Kidney capillary endothelial cell (primary cell): ENCODE measurements at places on chromosomes 16 and 17.

DNA sequence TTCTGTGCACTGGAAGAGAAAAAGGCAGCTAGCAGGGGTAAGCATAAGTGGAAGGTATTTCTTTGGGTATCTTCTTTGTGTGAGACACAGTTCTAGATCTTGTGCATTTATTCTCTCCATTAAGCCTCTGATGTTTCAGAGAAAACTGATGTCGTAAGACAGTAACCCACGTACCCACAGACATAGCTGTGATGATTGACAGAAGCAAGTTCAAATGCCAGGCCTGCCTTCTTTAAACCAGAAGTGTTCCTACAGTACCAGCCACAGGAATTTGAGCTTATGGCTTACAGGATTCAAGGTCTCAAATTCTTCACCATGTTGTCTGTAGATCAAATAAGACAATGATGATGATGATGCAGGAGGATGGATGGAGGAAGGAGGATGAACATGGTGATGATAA is 161.4 kb upstream of the KCNJ16 start:
- no peak for DNase-seq

DNA sequence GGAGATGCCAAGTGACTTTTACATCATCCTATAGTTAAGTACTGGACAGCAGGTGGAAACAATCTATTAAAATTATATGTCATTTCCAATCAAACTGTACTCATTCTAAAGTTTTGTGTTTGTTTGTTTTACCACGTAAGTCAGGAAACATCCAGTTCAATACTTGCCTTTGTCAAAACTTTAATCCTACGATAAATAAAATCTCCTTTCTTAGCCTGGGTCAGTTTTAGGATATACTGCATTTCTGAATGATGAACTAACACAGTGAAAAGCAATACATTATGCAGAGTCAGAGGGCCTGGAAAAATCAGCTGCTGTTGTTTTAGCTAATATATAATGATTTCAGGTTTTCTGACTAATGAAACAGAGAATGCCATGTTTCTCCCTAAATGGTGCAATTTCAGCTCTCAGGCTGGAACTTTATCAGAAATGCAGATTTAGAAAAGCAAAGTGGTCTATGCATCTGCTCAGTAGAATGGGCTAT is 756.4 kb downstream of the CDH11 start:
- DNase-seq, result no peak

GRCh38 chr16:366476-366875 is 3.9 kb downstream of the MRPL28 start:
- no peak for DNase-seq

GRCh38 chr17:35763767-35764122 is 3.1 kb downstream of the C17orf50 start:
- DNase-seq, result no peak

GRCh38 chr17:66522591-66523272 is 220.3 kb downstream of the PRKCA start:
- DNase-seq, result no peak

GRCh38 chr16:89093602-89094251 is at the start of gene ACSF3:
TSS of gene ACSF3 (plus strand) at chr16:89093852. CDS start at chr16:89100682, 6,830 bp downstream.
- DNase-seq, result peak; percentile 46

GRCh38 chr17:34575182-34575581 is 4.2 kb upstream of the TMEM132E start:
- no peak for DNase-seq

- DNase-seq, result no peak
These were observed 16.4 kb upstream of the HERPUD1 start for GRCh38 chr16:56915336-56916119.

GRCh38 chr17:15257258-15257788 is 7.8 kb downstream of the PMP22 start:
- peak; percentile 82 for DNase-seq

DNA sequence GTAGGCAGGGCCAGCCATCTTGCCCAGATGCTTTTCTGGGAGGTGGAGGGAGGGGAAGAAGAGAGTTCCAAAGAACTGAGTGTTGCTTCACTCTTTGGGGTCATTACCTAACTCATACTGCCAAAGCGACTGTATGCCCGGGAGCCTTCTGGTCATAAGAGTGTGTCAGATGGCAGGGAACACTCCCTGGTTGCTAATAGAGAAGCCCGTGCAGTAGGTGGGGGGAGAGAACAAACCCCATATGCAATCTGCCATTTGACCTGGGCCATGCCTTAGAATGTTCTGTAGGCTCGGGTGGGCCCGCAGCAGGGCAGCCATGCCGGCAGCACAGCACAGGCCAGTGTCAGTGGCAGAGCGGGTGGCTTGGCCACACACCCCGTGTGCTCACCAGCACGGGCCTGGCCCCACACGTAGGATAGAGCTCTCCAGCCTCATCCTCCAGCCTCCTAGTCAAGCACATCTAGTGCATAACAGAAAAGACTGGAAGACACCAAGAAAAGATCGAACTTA is 120.5 kb downstream of the SOCS1 start:
- DNase-seq, result no peak

DNA sequence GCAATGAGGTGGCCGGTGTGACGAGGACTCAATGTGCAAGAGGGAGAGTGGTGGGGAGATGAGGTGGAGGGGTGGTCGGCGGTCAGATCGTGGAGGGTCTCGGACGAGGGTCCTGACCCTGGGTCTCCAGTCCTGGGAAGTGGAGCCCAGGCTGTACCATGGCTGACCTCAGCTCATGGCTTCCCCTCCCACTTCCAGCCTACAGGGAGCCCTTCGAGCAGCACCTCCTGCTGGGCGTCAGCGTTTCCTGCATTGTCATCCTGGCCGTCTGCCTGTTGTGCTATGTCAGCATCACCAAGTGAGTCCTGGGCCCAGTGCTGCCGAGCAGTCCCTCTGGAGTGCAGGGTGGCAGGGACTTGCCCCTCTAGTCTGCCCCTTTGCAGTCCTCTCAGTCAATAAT is 41.8 kb downstream of the IL4R start:
- no peak for DNase-seq

GRCh38 chr17:42287977-42288802 is at the start of gene STAT5A:
TSS of gene STAT5A (plus strand) at chr17:42288498. CDS start at chr17:42289412, 914 bp downstream.
- DNase-seq, result peak; percentile 75

DNA sequence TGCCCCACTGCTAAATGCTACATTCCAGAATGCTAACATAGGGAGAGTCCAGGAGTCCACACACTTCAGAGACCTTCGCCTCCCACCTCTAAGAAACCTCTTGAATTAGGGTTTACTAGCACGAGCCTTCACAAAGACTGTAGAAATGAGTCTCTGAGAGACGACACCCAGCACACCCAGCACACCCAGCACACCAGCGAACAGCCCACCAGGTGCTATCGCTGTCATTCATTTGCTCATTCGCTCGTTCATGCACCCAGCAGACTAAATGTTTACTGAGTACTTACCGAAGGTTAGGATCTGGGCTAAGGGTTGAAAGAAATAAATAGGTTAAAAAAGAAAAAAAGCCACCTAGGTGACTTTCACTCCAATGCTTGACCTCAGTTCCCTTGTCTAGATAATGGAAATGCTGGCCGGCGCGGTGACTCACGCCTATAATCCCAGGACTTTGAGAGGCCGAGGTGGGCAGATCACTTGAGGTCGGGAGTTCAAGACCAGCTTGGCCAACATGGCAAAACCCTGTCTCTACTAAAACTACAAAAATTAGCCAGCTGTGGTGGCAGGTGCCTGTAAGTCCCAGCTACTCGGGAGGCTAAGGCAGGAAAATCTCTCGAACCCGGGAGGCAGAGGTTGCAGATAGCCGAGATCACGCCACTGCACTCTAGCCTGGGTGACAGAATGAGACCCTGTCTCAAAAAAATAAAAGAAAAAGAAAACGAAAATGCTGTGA is 100.8 kb downstream of the ADCY9 start:
- no peak for DNase-seq

- peak; percentile 54 for DNase-seq
These were observed 28.1 kb upstream of the NOL11 start for GRCh38 chr17:67689534-67690177.

DNA sequence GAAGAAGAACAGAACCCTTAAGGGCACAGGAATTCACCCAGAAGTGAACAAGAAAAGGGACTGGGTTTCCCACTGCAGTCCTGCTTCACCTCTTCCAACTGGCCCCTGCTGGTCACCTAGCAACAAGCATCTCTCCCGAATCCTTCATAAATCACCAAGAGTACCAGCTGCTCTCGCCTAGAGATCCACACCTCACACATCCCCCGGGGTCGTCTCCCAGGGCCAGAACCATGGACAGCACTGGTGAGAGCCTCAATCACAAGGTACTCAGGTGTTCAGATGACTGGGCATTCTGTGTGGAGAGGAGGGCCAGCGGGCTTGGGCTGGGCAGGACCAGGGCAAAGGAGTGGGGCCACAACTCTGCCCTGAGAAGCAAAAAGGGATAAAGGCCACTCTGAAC is 65.9 kb downstream of the CCT6B start:
- no peak for DNase-seq

GRCh38 chr17:2137342-2138098 is 82.6 kb downstream of the HIC1 start:
- DNase-seq, result no peak

- no peak for DNase-seq
These were observed 84.1 kb downstream of the RAB11FIP4 start for GRCh38 chr17:31475378-31476162.

GRCh38 chr17:81398176-81398831 is 3.0 kb downstream of the BAHCC1 start:
- peak; percentile 42 for DNase-seq

DNA sequence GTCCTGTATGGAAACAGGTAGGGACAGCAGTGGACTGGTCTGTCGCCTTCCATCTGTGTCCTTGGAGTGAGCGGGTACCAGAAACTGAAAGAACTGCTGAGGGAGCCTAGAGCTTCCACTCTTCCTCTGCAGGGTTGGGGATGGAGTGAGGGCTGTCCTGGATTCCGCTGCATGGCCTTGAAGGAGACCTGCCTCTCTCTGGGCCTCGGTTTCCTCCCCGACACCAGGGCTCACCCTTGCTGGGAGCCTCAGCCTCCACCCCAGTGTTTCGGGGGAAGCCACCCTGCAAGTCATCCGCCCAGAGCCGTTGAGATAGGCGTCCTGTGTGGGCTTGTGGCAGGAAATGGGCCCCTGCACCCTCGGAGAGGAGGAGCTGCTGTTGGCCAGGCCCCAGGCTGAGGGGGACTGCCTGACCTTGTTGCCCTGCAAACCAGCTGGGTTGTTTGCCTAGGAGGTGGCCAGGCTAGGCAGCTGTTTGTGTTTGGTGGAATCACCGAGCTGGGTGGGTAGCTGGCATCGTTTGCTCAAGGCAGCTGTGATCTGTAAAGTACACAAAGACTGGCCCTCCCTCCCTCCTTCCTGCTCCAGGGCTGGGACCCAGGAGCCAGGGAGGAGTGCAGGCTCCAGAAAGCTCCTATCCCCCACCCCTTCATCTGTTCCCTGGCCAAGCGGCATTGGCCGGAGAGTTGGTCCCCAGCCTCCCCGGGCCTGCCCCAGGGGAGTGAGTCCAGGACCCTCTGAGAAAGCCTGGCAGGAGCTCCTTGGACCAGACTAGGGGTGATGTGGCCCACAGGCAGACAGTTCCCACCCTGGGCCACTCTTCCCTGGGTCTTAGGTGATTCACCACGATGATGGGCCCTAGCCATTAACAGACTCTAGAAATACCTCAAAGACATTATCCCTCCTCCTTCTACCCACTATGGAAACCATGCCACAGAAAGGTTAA is 1.3 kb downstream of the RAB37 start:
- DNase-seq, result no peak

DNA sequence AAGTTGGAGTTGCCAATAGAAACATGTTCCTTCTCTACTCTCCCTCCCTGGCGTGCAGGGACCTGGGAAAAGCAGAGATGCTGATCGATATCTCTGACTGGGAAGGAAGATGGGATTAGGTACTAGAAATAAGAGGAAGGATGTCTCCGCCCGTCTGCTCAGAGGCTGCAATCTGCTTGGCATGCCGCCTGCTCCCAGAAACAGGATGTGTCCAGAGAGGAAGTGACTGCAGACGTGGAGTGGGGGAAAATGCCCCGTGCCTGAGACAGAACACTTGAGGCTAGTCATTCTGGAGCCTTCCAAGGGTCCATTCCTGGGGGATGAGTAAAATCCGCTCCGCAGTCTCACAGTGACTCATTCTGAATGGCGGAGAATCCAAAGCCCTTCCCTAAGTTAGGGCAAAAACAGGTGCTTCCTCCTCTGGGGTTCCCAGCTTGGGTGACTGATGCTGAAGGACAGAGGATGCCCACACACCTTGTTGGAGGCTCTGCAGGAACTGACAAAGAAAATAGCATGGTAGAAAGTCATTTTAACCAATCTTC is 45.0 kb upstream of the SMURF2 start:
- DNase-seq, result peak; percentile 100

DNA sequence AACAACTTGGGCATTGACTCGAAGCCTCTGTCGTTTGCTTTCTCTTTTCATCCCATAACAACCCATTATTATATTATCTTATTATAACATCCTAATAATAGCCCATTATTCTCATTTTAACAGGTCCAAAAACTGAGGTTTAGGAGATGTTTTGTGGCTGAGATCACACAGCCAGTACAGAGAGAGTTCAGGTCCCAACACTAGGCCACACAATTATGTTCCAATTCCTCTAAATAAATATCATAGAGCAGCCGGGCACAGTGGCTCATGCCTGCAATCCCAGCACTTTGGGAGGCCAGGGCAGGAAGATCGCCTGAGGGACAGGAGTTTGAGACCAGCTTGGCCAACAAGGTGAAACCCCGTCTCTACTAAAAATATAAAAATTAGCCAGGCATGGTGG is 40.3 kb upstream of the KIFC3 start:
- DNase-seq, result no peak

GRCh38 chr17:74150428-74151025 is 53.0 kb upstream of the RPL38 start:
- no peak for DNase-seq

DNA sequence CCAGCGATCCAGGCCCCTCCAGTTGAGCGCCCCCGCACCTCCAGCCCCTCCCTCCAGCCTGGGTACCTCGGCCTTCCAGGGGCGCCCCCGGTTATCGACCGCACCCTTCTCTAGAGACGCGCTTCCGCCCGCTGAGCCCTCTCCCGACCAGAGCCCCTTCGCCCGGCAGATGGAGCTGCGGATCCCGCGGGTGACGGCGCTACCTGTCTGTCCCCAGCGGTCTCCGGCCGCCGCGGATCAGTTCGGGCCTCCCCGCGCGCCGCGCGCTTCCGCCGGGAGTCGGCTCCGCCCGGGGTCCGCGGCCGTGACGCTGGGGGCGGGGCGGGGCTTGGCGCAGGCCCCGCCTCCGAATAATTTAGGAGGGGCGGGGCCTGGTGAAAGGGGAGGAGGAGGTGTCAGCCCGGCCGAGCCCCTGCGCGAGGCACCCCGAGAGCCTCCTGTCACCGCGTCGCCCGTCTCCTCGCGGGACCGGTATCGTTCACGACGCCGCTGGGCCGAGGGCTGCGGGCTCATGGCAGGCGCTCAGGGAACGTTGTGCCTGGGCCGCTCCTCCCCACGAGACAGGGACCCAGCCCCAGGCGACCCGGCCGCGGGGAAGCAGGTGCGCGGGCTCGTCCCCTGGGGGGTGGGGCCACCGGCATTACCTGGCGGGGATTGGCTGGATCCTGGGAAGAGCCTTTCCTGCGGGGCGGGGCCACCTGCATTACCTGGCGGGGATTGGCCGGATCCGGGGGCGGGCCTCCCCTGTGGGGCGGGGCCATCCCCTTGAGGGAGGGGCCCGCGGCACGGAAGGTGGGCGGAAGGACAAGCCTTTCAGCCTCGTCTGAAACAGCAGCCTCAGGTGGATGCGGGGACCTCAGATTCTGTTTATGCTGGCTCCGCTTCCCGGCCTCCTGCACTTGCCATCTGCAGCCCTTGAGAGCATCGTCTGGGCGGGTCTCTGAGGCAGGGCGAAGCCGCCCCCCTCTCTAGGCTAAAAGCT is at the start of gene SPATA2L:
Gene SPATA2L (minus strand): TSS at position 281 of the 982 bp plus-strand sequence. CDS start 473 bp downstream, outside the sequence.
- peak; percentile 57 for DNase-seq

GRCh38 chr16:359067-359763 is 6.7 kb upstream of the AXIN1 start:
- no peak for DNase-seq
